ENCODE measurements at places on chromosomes 1 and 21.

GRCh38 chr1:178940068-178940765 lies 69.3 kb upstream of the ANGPTL1 start:
- DNase-seq: no peak

DNA sequence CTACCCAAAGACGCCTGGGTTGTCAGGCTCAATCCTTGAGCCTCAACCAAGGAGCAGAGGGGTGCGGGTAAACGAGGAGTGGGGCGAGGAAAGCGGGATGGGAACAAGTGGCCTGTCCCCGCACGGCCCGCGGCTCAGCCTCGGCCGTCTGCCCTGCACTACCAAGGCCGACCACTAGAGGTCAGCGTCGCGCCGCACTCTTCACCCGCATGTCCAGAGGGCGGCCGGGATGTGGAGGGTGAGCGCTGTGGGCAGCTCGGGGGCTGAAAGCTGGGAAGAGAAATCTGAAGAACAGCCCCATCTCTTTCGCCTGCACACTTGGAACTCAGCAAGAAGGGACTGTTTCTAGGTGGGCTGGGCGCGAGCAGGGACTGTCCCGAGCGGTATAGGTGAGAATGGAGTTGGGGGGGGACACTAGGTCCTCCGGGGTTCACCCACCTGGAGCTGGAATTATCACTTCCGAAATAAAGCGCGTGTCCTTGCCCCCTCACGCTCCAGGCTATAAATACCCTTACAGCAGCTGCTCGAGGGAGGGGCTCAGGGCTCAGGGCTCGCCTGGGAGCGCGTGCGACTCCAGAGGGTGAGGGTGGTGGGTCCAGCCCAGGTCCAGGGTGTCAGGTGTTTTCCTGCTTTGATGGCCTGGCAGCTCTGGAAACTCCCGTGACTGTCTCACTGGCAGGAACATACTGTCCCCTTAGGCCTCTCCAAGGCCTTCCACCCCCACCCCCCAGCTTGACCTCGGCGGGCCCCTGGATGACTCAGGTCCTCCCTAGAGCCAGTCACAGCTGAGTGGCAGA lies 9.8 kb downstream of the SLC30A2 start:
- no peak for DNase-seq

GRCh38 chr1:119742202-119742601 lies 26.5 kb downstream of the HMGCS2 start:
- DNase-seq: no peak

DNA sequence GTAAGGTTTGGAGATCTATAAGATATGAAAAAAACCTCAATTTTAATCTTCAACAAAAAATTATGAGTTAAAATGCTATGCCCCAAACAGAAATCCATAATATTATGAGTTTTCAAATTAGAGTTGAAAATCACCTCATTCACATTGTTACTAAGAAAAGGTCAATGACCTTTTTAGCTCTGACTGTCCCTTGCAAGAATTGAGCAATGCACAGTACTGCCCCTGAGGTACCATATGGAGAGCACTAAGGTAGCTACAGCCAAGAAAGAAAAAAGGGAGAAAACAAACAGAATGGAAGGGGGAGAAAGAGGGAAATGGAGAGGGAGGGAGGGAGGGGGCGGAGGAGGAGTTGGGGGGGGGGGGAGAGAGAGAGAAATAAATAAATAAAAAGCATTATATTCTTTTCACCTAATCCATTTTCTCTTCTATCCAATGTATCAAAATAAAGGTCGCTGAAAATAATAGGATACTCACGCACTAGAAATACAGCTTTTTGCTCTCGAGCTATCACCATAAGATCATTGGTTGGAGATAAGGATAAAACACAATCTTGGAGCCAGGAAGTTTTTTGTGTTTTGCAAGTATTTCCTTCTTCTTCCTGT lies 58.8 kb downstream of the RAB3GAP2 start:
- DNase-seq: no peak

DNA sequence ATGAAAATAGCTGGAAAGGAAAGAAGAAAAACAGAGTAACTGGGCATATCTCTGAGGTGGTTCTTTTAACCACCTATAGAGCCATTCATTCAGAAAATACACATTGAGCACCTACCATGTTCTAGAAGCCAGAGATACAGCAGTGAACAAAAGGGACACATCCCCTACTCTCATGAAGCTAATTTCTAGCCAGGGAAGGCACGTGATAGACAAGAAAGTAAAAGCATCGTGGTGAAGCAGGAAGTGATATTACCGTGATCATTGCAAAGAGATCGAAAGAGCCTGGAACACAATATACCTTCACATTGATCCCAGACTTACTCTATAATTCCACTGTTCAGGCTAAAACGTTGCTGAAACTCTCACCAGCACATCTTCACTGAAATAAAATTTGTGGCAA lies 76.0 kb downstream of the TIAM1 start:
- DNase-seq: no peak

DNA sequence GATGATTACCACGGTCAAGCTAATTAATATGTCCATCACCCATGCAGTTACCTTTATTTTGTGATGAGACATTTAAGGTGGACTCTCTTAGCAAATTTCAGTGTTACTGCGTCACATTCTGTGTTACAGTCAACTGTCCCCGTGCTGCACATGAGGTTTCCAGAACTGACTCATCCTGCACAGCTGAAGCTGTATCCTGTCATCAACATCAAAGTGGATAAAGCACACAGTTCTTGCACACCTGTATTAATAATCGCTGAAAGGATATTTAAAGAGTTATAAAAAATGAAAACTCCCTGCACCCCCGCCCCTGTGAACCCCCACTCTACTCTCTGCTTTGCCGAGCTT lies 3.4 kb upstream of the KRTAP10-5 start:
- no peak for DNase-seq

GRCh38 chr21:41098481-41099042 lies 69.4 kb upstream of the BACE2 start:
- no peak for DNase-seq

GRCh38 chr1:3787745-3788605 lies 8.3 kb downstream of the LRRC47 start:
- no peak for DNase-seq

GRCh38 chr1:162023181-162023546 lies 505 bp downstream of the OLFML2B start:
- no peak for DNase-seq

DNA sequence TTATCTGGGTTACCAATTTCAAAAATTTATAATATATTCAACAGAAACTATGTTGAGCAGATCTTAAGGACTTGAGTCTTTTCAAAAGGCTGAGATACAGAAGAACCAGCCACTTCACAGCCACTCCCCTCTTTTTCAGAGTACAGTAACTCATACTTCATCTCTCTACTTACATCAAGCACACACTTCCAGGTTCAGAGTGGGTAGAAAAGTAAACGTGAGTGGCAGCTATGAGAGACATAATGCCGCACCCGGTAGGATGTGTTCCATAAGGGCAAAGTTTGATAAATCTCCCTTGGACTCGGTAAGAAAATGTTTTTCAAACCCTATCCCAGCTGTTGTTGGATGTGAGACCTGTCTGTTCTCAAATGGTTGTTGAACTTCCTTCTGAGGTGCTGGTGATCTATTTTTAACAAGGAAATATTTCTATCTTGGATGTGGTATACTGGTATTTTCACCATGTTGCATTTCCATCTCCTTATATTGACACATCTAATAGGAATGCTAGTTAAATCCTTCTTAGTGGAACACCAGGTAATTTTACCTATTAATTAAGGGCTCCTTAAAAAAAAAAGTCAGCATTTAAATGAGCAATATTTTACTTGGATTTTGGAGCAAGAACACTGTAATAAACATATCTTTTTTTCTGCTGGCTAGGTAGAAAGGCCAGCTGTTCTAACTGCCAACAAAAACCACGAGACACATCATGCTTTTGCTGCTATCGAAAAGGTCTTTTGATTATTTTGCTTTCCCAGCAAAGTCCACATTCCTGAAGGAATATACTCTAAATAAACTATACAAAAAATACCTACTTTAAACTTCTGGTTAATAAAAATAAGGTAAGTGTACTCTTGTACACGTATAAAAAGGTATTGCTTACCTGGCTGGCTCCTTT lies 28.2 kb downstream of the CNN3 start:
- no peak for DNase-seq

- DNase-seq: no peak
These were observed 205.1 kb downstream of the TRABD2B start for GRCh38 chr1:47791879-47792608.

- DNase-seq: no peak
These were observed 7.5 kb downstream of the CD55 start for GRCh38 chr1:207328908-207329440.

GRCh38 chr1:56566061-56566744 lies 13.2 kb downstream of the PLPP3 start:
- DNase-seq: no peak

DNA sequence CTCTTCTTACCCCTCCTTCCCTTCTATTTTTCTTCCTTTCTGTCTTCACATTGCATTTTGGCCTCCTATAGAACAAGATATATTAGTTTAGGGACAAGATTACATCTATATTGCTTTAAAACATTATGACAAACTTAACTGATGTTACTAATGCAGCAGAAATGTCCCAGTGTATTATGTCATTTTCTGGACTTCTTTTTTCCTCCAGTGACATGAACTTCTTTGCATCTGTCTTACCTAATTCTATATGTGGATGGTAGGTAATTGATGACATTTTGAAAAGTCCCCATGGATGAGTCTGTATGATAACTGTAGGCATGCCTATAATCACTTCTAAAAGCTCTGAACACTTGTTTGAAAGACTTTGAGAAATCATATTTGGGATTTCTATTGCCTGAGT lies 89.5 kb downstream of the FNBP1L start:
- no peak for DNase-seq

DNA sequence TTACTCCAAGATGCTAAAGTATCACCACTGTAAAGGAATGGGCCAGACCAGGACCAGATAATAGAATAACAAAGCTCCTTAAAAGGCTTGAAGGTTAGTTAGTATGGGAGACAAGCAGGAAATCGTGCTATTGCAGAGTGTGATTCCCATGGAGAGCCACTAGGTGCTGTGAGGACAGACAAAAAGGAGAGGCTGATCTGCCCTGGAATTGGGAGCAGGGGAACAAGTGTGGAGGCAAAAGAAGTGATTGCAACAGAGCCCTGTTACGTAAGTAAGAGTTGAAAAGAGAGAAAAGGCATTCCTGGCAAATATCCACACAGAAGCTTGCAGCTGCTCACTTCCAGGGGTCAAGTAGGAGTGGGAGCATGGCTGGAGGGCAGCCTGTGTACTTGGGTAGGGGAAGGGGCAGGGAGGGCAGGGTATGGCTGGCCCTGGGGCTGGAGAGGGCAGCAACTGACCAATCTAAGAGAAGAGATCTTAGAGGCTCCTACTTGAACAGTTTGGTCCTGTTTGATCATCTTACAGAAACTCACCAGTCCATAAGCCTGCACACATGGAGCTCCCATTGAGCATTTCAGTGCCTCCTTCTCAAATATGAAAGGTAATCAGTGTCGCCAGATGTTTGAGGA lies 207.7 kb upstream of the GJB5 start:
- DNase-seq: no peak

- no peak for DNase-seq
These were observed 76.7 kb downstream of the LRRC8D start for GRCh38 chr1:89897347-89898133.

GRCh38 chr1:45522324-45523104 lies 830 bp upstream of the PRDX1 start:
- peak; percentile 15 for DNase-seq

GRCh38 chr1:205665201-205666045 lies 14.9 kb downstream of the SLC45A3 start:
- no peak for DNase-seq

- peak; percentile 85 for DNase-seq
These were observed 12.2 kb upstream of the RGS16 start for GRCh38 chr1:182616130-182617013.

DNA sequence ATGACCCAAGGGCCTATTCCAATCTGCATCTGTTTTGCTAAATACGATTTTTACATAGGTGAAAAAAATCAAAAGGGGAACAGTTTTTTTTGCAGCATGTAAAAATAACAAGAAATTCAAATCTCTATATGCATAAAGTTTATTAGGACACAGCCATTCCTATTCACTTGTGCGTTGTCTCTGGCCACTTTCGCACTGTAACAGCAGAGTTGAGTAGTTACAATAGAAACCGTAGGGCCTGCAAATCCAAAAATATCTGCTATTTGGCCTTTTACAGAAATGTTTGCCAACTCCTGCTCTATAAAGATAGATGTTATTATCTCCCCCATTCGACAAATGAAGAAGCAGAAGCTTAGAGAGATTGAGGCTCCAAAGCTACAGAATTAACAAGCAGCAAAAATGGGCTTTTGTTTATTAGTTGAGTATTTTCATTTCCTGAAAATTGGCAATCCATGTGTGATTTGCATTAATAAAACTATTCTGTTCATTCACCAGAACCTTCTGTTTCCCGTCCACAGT lies 5.5 kb downstream of the DYNLT5 start:
- no peak for DNase-seq

- DNase-seq: no peak
These were observed 9.4 kb upstream of the XCL1 start for GRCh38 chr1:168567007-168567406.

GRCh38 chr1:28790377-28791035 lies 21.5 kb upstream of the OPRD1 start:
- no peak for DNase-seq

DNA sequence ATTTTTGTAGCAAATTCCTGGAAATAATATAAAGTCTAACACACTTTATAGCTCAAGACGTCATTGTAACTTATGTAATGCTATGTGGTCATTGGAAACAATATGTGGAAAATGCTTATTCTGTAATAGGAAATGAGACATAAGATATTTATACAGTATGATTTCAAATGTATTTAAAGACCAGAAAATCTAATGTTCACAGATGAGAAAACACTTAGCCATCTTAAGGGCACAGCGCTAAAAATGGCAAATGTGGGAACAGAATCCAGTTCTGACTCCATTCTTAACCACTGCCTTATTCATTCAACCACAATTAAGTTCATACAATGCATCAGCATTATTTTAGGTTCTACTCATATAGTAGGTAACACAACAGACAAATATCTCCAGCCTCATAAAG lies 12.5 kb downstream of the CSDE1 start:
- DNase-seq: no peak

GRCh38 chr1:168280296-168280927 lies at the start of gene TBX19:
Gene TBX19 (plus strand): TSS chr1:168280877. CDS start chr1:168281091, 214 bp downstream.
- DNase-seq: no peak

- no peak for DNase-seq
These were observed 65.7 kb downstream of the DUSP10 start for GRCh38 chr1:221675880-221676800.

DNA sequence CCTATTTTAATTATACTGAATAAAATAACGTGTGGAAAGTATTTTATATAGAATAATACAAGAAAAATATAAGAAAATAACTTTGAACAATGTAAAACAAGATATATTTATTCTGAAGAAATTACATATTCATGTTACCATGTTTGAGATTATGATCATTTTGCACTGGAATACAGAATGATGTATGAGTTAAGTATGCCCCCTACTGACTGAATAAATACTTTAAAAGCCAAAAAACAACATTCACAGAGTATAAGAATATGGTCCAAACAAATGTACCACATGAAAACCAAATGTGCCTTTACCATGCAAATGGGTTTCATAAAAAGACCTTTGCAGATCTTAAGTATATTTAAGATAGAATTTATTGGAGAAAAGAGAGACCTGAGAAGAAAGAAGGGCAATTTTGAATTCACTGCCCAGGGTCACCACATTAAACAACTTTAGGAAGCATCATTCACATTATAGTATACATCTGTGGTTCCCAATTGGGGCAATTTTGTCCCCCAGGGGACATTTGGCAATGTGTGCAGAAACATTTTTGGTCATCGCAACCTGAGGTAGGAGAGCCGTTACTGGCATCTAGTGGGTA lies 136.6 kb upstream of the GFI1 start:
- DNase-seq: no peak
